ENCODE measurements at places on chromosomes 2 and 18.

- DNase-seq: no peak
These were observed 478.7 kb upstream of the TCF4 start for GRCh38 chr18:56066524-56067213.

DNA sequence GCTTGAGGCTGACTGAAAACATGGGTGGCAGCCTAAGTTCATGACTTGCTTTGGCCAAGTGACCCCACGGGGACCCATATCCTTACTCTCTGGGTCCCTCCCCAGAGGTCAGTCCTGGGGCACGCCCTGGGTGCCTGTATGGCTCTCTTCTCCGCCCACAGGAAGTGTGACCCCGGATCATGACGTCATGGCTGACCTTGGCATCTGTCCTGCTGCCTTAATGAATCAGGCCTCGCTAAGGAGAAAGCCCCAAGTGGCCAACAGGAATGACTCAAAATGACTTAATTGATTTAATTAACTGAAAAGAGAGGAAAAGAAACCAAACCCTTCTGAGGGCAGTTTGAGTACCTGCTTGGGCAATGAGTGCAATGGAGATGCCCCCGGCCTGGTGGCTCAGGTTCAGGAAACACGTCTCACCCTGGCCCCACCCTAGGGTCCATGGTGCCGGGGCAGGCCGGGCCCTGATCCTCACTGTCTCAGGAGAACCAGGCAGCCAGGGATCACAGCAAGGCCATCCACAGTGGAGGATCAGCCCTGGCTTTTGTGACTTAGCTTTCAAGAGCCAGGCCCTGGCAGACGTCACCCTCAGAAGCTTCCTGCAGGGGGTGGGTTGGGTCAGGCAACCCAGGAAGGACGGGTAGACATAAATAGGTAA is 112.0 kb downstream of the CYP26B1 start:
- DNase-seq: no peak

GRCh38 chr18:74790451-74790850 is 192.8 kb downstream of the ZNF407 start:
- DNase-seq: no peak

GRCh38 chr2:120291401-120292311 is 39.0 kb downstream of the RALB start:
- DNase-seq: no peak

- DNase-seq: no peak
These were observed 111.8 kb upstream of the SLC35G4 start for GRCh38 chr18:11497585-11497984.

GRCh38 chr2:98572676-98573075 is 35.6 kb downstream of the COA5 start:
- no peak for DNase-seq

DNA sequence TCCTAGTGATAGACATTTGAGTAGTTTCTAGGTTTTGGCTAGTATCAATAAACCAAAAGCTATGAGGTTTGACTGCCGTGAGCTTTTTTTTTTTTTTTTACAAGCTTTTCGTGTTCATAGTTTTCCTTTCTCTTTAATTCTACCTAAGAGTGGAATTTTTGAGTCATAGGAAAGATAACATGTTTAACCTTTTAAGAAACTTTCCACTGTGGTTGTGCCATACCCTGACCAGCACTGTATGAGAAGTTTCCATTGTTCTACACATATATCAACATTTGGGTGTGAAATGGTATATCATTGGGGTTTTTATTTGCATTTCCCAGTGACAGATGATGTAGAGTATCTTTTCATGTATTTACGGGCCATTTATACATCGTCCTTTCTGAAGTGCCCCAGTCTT is 31.7 kb downstream of the UBE2F start:
- no peak for DNase-seq

GRCh38 chr18:31268985-31269406 is 49.0 kb upstream of the DSG1 start:
- DNase-seq: no peak

DNA sequence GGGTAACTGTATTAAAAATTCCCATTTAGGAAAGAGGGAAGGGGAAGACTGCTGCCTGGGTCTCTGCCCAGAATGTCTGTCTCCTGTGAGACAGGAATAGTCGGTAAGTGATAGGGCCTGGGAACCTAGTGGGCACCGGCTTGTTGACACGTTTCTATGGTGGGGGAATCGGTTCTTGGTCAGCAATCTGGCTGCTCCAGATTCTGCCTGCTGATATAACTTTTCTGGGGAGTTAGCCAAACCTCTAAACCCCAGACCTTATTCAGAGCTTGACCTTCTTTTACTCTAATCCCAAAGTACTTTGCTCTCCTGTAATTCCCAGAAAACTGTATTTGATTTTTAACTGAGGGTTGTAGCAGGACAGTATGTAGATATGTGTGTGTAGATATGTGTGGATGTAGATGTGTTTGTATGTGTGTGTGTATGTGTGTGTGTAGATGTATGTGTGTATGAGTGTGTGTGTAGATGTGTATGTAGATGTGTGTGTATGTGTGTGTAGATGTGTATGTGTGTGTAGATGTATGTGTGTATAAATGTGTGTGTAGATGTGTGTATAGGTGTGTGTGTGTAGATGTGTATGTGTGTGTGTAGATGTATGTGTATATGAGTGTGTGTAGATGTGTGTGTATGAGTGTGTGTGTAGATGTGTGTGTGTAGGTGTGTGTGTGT is 61.8 kb upstream of the TXNDC2 start:
- no peak for DNase-seq

GRCh38 chr2:168272225-168272624 is 24.8 kb upstream of the STK39 start:
- no peak for DNase-seq

- DNase-seq: no peak
These were observed 3.8 kb downstream of the COA5 start for GRCh38 chr2:98604547-98604946.

- DNase-seq: no peak
These were observed 29.3 kb downstream of the COX7A2L start for GRCh38 chr2:42331569-42332284.

GRCh38 chr2:238456970-238457926 is 30.5 kb downstream of the ASB1 start:
- no peak for DNase-seq

DNA sequence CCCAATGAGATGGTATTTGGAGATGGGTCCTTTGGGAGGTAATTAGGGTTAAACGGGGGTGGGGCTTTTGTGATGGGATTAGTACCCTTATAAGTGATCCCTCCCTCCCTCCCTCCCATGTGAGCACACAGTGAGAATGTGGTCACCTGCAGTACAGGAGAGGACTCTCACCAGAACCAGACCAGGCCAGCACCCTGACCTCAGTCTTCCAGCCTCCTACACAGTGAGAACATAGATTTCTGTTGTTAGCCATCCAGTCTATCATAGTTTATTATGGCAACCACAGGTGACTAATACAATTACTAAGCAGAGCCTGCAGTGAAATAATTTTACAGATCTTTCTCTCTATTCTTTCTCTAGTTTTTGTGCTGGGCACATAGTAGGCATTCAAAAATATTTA is 137.7 kb upstream of the PKDCC start:
- no peak for DNase-seq

- DNase-seq: no peak
These were observed 41.1 kb upstream of the NPAS2 start for GRCh38 chr2:100778637-100779450.

DNA sequence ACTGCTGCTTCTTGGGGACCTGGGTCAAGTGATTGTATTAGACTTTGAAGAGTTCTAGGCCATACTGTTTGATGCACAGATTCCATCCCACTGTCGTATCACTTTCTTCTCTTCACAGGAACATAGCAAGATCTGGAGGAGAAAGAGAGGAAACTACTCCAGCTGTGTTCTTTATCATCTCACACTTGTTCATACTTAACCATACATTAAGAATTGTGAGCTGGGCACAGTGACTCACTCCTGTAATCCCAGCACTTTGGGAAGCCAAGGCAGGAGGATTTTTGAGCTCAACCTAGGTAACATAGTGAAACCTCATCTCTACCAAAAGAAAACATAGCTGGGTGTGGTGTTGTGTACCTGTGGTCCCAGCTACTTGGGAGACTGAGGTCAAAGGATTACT is 111.7 kb downstream of the PARD3B start:
- no peak for DNase-seq

DNA sequence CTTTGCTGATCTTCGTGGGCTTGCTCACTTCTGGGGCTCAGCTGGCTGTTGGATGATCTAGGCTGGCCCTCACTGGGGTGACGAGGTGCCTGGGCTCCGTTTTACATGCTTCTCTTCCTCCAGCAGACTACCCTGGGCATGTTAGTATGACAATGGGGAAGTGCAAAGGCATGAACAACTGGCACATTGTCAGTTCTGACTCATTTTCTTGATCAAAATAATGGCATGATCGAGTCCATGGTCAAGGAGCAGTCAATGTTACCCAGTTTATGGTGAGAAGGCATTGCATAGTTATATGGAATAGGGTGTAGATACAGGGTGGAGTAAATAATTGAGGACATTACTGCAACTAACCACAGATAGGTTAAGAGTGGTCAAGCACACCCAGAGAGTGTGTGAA is 10.0 kb upstream of the UPP2 start:
- DNase-seq: no peak

DNA sequence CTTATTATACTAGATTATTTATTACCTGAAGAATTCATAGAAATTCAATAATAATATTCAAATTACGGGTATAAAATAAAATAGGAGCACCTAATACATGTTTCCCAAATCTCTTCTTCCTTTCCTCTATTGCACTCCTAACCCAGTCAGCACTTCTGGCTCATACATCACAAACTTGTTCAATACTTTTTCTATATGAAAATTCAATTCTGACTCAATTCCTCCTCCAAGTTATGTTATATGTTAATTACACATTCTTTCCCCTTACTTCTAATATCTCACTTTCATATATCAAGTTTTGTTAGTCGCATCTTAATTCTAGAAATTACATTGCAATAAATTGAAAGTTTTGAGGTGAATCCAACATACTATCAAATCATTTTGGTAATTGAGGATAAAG is 17.9 kb upstream of the COL3A1 start:
- DNase-seq: no peak

DNA sequence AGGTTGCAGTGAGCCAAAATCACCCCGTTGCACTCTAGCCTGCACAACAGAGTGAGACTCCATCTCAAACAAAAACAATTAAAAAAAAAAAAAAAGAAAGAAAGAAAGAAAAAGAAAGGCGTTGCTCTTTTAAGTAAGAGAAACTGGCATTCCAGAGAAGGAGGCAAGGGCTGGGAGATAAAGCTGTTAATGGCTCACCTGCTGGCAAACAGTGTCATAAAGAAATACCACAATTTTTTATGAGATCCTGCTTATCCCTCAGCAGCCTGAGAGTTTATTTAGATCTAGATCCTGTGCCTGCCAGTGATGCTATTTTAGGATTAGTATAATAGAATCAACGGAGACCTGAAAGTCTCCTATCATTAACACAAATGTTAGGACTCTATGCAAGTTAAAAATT is 16.3 kb downstream of the SLC19A3 start:
- DNase-seq: no peak

- DNase-seq: no peak
These were observed 21.1 kb downstream of the BIRC6 start for GRCh38 chr2:32377928-32378327.

DNA sequence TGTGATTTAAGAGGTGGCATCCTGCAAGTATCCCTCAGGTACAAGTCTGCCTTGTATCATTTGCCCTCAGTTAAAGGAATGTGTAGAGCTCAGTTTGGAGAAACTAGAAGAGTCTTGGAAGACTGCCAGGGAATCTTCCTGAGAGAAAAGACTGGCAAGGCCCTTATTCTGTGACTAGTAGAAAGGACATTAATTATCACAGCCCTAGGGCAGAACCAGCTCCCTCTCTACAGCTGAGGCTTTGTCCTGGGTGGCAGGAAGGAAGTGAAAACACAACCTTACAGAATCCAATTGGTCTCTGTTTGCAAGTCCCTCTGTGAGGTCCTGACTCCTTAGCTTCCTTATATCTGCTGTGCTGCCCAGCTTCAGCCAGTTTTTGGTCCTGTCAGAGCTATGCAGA is 385.9 kb upstream of the CYRIA start:
- DNase-seq: no peak

- DNase-seq: no peak
These were observed 146.6 kb upstream of the OTOS start for GRCh38 chr2:240287011-240287410.

DNA sequence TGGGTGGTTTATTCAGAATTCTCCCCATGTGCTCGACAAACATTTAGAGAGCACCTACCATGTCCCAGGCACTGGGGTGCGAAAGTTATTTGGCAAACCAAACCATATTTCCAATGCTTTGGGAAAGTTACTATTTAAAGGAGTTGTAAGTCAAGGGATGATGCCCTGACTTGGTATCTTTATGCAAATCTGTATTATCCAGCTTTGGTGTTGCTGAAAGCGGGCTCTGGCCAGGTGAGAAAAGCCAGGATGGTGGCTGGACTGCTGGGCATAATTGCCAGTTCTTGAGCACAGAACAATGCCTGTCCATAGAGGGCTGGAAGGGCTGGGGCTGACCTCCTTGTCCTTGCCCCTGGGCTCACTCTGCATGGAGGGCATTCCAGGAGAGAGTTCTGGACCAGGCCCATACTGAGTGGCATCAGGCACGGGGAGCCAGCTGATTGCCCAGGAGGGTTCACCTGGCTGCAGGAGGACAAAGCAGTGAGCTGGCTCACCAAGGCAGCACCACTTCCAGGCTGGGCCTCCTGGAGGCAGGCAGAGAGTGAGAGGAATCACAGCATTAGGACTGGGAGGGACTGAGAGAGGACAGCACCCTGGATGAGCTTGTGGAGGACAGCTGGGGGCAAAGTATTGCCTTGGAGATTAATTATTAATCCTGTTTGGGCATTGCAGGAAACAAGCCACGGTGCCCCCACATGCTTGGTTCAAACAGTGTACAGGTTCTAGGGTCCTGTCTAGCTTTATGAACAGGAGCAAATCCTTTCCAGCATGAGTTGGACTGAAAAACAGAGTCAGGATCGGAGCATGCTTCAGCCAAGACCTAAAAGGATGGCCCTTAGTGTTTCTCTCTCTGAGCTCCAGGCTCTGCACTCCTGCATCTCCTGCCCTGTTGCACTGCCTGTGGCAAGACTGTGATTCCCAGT is 7.1 kb downstream of the KHK start:
- no peak for DNase-seq

DNA sequence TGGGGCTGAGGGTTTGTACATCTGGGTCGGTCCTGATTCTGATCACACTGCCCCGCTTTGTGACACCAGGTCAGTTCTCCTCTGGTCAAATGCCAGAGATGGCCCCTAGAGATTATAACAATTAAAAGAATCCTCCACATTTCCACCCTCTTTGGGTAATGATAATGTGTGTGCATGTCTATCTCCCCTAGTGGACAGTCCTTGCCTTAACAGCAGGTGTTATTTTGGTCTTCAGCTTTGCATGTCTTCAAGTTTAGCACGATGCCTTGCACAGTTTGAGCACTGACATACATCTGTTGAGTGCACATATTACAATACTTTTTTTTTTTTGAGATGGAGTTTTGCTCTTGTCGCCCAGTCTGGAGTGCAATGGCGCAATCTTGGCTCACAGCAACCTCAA is 25.7 kb upstream of the COX7A2L start:
- no peak for DNase-seq

GRCh38 chr2:205579335-205579734 is 103.0 kb upstream of the NRP2 start:
- DNase-seq: no peak

All from activated CD8-positive, alpha-beta memory T cell treated with anti-CD3 and anti-CD28 coated beads for 4 hours (primary cell).